ENCODE measurements at places on chromosomes 1 and 21.

DNA sequence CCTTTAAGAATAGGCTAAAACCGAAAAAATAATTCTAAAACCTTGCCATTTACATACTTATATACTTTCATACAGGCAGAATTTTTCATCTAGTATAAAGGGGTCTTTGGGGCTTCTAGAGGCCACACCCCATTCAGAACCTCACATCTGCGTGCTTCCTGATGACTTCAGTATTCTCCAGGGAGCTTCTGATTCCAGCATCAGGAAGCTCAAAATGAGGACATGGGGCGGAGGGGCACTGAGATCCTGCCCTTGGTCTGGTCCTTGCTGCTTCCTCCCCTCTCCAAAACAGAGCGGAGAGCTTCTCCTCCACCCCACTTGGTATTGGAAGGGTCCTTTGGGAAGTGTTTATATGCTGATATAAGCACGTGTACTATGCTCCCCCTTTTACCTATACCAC lies 13.8 kb downstream of the PAX7 start:
- no peak for DNase-seq

- no peak for DNase-seq
These were observed 145.4 kb downstream of the SLC45A1 start for GRCh38 chr1:8463144-8463927.

GRCh38 chr1:200323856-200324400 lies 85.9 kb downstream of the ZNF281 start:
- DNase-seq, result no peak

- DNase-seq, result no peak
These were observed 30.0 kb downstream of the DNASE2B start for GRCh38 chr1:84428235-84428634.

DNA sequence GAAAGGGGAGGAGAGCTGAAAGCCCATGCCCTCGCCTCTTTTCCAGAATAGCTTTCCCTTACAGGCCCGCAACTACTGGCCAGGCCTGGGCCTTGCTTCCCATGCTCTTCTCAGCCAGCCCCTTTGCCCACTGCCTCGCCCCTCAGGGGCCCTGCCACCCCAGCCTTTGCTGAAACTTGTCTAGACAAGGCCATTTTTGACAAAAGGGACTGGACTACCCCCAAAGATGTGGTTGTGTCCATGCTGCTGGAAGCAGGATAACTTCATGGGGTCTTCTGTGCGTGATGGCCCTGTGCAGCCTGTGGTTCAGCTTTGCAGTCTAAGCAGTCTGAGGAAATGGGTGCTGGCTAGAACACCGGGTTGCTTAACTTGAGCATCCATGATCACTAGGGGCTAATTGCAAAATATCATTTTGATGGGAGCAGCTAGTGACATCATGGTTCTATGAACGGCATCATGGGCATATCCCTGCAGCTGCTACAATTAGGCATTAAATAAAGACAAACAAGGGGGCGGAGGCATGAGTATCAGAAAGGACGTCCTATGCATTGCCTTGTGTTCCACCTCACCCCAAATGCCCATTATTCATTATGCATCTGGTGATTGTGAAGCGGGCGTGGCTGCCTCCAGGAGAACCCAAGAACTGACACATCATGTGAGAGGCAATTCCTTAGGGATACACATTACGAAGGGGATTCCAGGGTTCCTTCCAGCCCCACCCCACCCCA lies 36.8 kb downstream of the NTPCR start:
- no peak for DNase-seq

- no peak for DNase-seq
These were observed 245.8 kb downstream of the MATN1 start for GRCh38 chr1:30477588-30477987.

DNA sequence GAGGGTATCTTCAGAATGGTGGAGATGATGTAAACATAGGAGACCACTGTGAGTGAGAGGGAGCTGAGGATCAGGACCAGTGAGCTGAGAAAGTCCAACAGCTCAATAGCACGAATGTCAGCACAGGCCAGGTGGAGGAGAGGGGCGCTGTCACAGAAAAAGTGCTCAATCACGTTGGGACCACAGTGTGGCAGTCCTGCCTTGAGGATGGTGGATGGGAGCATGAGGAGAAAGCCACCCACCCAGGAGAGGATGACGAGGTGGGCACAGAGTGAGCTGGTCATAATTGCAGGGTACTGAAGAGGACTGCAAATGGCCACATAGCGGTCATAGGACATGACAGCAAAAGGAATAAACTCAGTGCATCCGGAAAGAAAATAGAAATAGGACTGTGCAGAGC lies 8.1 kb downstream of the OR11L1 start:
- DNase-seq, result peak; percentile 44

- DNase-seq, result no peak
These were observed 383.5 kb upstream of the B3GALT2 start for GRCh38 chr1:193569983-193570269.

GRCh38 chr21:15840406-15840805 lies 110.6 kb downstream of the USP25 start:
- DNase-seq, result no peak

DNA sequence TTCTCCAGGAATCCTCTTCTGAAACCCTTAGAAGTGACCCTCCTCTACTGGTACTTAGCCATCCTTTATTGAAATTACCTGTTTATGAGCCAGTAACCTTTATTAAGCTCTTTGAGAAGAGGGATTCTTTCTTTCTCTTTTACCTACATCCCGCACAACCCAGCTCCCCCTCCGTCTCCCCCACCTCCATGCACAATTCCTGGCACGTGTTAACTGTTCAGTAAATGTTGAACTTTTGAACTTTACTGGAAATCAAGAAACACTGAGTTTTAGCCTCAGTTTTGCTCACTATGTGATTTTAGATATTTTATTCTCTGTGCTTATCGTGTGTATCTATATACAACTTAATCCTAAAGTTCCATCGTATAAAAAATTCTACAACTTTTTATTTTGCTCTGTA lies 1.8 kb downstream of the TMED5 start:
- no peak for DNase-seq

DNA sequence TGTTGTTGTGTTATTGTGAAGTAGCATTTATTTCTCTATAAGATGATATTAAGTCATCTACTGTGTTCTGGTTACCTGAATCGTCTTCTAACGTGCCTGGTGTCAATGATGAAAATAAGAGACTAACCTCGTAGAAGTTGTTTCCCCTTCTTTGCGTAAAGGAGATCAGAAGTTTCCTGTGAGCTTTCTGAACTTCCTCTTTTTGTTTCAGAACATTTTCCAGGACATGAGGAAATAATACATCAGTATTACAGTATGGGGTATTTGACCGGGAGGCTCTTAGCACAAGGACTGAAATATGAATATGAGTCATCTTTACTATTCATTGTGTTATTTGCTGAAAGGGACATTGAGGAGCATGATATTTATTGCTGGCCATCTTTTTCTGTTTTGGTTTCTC lies 1.3 kb downstream of the ST6GALNAC3 start:
- no peak for DNase-seq

GRCh38 chr21:41816583-41817165 lies 49.8 kb upstream of the RIPK4 start:
- DNase-seq, result peak; percentile 65

DNA sequence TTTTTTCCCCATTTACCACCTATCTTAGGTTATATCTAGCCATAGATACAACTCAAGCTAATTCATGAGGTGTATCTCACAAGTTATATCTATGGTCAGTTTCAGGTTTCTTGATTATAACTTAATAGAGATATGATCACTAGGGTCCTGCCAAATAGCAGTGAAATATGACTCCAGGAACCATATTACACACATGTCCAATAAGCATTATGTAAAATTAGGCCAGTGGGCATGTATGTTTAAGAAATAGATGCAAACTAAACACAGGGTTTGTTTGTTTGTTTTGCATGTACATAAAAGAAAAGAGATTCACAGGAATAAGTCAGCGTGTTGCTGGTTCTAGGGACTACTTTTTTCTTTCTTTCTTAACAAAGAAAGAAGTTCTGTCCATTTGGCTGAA lies 112.5 kb upstream of the ST6GALNAC5 start:
- no peak for DNase-seq

GRCh38 chr1:210635108-210635507 lies 306.4 kb downstream of the HHAT start:
- no peak for DNase-seq

DNA sequence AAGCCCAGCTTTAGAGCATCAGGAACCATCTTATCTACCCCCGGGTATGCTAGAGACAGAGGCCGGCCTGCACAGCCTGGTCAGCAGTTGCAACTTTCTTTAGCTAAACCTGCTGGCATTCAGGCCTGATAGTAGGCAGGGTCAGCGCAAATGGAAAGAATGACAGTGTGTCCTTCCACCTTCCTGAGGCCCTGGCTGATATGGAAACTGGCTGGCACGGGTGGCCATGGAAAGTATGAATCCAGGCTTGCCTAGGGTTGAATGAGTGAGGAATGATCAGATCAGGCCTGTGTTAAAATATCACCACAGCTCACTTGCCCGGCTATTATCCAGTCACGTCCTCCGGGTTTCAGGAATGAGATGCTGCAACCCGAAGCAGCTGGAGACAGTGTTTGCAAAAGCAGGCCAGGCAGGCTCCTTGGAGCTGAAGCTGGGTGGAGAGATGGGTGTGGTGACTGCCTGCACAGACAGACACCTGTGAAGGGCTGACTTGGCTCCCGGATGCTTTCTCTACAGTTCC lies 34.7 kb downstream of the RCAN1 start:
- DNase-seq, result no peak

DNA sequence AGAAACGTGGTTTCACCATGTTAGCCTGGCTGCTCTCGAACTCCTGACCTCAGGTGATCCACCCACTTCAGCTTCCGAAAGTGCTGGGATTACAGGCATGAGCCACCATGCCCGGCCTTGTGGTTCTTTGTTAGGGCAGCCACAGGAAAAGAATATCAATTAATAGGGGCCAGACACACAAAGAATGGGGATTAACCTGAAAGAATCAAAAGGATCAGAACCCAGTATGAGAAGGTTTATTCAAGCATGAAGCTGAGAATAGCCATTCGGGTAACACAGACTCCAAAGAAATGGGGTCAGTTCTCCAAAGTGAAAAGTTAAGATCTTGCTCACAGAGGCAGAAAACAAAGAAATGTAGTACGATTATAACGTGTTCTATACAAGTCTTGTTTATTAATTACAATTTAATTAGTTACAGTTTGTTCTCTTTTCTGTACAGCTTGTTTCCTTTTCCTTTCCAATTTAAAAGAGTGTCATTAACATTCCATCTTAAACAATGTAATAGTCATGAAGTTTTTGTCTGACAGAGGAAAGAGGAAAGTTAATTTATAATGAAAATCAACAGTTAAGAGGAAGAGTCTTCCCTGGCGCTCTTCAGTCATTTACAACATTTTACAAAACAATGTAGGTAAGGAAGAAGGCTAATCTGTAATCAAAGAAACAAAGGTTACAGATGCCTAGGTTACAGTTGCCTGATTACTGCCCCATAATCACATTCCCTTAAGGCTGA lies 51.3 kb upstream of the SLC45A1 start:
- DNase-seq, result peak; percentile 16

DNA sequence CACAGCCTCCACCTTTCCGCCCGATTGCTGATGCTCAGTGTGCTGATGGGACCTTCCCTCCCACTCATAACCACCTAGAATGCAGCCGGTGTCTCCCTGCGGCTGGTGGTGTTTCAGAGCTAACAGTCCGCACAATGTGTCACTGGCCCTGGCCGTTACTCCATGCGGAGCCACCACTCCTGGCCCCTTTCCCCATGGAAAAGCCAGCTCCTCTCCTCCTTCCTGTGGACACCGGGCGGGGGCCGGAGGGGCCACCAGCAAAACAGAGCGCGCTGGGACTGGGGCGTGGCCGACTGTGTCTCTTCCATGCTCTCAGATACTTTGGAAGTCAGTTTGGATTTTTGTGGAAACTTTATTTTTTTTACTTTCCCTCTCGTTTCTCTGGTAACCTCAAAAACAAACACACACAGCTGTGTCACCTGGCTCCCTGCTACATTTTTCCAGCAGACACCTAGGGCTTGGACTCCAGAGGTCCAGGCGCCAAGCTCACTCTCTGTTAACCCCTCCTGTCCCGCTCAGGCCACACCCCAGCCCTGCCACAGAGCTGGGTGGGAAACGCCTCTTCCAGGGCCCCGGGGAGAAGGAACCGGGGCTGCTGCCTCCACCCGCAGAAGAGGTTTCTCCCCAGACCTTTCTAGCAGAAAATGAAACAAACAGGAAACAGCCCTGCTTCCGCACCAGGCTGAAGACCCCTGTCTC lies 32.5 kb upstream of the COL6A2 start:
- no peak for DNase-seq

GRCh38 chr1:186046437-186047211 lies 312.4 kb downstream of the HMCN1 start:
- no peak for DNase-seq

DNA sequence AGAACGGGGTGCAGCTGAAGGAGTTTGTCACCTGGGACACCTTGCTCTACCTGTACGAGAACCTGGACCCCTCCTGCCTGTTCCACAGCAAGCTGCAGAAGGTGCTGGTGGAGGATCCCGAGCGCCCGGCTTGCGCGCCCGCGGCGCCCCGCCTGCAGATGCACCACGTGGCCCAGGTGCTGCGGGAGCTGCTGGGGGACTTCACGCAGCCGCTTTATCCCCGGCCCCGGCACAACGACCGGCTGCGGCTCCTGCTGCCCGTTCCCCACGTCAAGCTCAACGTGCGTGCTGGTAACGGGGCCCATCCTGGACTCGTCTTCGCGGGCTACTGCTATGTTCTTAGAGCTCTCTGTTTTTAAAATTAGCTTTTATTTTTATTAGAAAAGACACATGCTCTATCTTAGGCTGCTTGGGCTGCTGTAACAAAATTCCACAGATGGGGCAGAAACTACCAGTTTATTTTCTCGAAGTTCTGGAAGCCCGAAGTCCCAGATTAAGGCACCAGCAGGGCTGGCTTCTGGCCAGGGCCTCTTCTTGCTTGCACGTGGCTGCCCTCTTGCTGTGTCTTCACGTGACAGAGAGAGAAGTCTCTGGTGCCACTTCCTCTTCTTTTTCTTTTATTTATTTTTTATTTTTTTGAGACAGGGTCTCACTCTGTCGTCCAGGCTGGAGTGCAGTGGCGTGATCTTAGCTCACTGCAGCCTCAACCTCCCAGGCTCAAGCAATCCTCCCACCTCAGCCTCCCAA lies 38.1 kb downstream of the TRPM2 start:
- DNase-seq, result no peak

- no peak for DNase-seq
These were observed 10.0 kb downstream of the ITLN1 start for GRCh38 chr1:160874935-160875334.

DNA sequence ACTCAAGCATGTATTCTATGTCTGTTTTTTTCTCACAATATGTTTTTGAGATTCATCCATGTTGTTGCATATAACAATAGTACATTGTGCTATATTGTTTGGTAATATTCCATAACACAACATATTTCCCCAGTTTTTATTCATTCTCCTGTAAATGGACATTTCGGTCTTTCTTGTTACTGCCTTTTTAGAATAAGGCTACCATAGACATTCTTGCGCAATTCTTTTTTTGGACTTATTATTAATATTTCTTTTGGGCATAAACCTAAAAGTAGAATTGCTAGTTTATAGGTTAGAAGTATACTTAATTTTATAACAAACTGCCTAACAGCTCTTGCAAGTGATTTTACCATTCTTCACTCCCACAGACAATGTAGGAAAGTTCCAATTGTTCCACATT lies 573.0 kb downstream of the ADGRL2 start:
- DNase-seq, result no peak

- no peak for DNase-seq
These were observed 17.5 kb downstream of the ZBTB18 start for GRCh38 chr1:244068567-244068966.

- DNase-seq, result no peak
These were observed 28.5 kb upstream of the USP24 start for GRCh38 chr1:55243655-55244054.

GRCh38 chr1:7103874-7104273 lies 318.6 kb downstream of the CAMTA1 start:
- DNase-seq, result no peak
